ENCODE measurements at places on chromosomes 7 and 10.
A peak's percentile ranks its signal among the peaks of the same experiment; 100 is the strongest.

GRCh38 chr7:6639032-6639431, 1.9 kb downstream of the ZNF316 start:
- DNase-seq = no peak

- peak; percentile 76 for DNase-seq
These were observed 373 bp downstream of the PAXIP1 start for GRCh38 chr7:155002411-155003091.

- DNase-seq = no peak
These were observed 189.3 kb downstream of the POLR1F start for GRCh38 chr7:19519443-19520021.

DNA sequence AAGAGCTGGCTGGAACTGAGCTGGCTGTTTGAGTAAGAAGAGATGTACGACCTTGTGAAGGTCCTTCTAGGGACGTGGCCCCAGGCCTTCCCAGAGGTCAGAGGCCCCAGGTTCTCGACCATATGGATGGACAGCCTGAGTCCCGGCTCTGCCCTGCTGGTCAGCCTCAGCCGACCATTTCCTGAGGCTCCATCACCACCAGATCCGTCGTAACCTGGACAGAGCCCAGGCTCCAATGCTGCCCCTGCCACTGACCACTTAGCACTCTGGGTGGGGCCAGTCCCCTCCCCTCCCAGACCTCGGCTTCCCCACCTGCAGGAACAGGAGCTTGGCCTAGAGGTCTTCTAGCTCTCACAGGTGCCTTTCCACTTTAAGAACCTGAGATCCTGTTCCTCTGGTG, 10.6 kb upstream of the INMT start:
- DNase-seq = no peak

- no peak for DNase-seq
These were observed 64.1 kb downstream of the SRI start for GRCh38 chr7:88155756-88156155.

- no peak for DNase-seq
These were observed 116.5 kb upstream of the KCND2 start for GRCh38 chr7:120156476-120156875.

- DNase-seq = no peak
These were observed 26.3 kb upstream of the PPIF start for GRCh38 chr10:79320820-79321493.

DNA sequence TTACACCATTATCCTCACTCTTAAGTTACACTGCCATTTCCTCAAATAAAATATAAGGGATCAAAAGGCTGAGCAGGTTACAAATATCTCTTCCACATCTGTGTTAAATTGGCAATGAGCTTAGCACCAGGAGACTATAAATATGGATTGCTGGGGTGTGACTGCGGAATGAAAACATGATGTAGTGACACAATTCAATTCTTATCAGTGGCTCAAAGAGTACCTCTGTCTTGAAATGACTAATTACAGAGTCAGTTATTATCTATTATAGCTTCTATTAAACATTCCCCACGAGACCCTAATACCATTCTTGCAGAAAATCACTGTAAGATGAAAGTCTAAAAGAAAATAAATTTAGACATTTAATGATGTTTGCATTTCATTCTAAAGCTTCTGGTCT, 67.1 kb downstream of the RELN start:
- peak; percentile 47 for DNase-seq

- no peak for DNase-seq
These were observed 6.8 kb downstream of the TACR2 start for GRCh38 chr10:69409968-69410367.

DNA sequence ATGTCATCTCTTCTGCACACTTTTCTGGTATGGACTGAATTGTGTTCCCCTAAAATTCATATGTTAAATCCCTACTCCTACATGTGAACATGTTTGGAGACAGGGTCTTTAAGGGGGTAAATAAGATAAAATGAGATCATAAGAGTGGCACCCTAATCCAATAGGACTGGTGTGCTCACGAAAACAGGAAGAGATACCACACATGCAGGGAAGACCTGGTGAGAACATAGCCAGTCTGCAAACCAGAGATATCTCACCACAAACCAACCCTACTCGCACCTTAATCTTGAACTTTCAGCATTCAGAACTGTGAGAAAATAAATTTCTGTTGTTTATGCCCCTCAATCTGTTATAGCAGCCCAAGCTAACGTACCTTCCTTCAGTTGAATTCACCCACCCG, 51.8 kb downstream of the VWDE start:
- no peak for DNase-seq

DNA sequence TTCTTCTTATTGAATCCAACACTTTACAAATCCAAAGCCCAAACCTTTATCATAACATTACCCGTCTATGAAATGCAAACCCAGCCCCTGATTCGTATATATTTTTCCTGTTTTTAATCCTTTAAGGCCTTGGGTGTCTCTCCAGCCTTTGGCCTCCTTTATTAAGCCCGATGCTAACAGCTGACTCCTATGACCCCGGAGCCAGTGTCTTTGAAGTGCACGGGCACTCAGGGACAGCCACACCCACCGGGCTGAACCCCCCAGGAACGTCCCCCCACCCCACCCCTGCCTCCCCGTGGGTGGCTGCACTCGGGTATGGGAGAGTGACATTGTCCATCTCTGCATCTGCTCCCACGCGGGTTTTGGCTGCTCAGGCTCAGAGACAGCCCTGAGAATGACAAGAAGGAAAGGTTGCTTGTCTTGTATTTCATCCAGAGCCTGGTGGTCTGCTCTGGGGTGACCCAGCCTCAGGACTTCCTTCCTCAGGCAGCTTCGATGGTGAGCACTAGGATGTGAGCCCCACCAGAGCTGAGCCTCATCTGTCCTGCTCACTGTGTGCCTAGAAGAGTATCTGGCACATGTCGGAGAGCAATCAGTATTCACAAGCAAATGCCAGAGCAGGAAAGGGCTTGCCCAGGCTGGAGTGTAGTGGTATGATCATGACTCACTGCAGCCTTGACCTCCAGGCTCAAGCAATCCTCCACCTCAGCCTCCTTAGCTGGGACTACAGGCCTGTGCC, 210.4 kb downstream of the SKIDA1 start:
- no peak for DNase-seq

- no peak for DNase-seq
These were observed 90.9 kb upstream of the NOBOX start for GRCh38 chr7:144494355-144494754.

GRCh38 chr10:3046210-3046779, 21.1 kb upstream of the PFKP start:
- no peak for DNase-seq

- DNase-seq = no peak
These were observed 101.5 kb downstream of the GFRA1 start for GRCh38 chr10:116171505-116171904.

- DNase-seq = no peak
These were observed 3.8 kb upstream of the NKX6-2 start for GRCh38 chr10:132789659-132790148.

DNA sequence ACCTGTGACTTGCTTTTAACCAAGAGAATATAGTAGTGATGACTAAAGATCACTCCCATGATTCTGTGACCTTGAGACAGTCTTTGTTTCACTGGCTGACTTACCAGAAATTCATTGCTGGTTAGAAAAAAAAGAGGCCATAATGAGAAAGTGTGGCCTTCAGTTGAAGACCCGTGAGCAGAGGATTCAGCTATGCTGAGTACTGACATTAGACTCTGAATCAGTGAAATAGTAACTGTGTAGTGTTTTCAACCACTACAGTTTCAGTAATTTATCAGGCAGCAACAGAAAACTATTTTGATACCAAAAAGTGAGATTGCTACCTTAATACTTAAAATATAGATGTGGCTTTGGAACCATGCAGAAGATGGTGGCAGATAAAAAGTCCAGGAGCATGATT, 298.0 kb upstream of the KCND2 start:
- DNase-seq = no peak

Measured in brain (organoid and tissue), 16 donors.